HFFc6 (cell line): ENCODE measurements at places on chromosomes 3 and 15.
A peak's percentile ranks its signal among the peaks of the same experiment; 100 is the strongest.

DNA sequence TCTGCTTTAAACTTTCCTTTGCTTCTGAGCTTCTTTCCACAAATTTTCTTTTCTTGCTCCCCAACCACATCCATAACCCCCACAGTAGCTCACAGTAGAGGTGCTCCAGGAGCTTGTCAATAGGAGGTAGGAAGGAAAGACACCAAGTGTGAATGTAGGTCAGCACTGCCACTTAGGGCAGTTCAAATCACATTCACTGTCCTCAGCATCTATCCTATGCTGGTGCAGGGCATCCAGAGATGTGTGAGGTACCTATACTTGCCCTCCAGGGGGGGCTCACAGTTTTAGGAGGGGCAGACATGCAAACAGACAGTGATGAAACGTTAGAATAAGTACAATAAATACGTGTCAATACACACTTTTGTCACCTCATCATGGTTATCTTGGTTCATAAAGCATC, 1.5 kb upstream of the SPSB4 start:
- DNase-seq = no peak

DNA sequence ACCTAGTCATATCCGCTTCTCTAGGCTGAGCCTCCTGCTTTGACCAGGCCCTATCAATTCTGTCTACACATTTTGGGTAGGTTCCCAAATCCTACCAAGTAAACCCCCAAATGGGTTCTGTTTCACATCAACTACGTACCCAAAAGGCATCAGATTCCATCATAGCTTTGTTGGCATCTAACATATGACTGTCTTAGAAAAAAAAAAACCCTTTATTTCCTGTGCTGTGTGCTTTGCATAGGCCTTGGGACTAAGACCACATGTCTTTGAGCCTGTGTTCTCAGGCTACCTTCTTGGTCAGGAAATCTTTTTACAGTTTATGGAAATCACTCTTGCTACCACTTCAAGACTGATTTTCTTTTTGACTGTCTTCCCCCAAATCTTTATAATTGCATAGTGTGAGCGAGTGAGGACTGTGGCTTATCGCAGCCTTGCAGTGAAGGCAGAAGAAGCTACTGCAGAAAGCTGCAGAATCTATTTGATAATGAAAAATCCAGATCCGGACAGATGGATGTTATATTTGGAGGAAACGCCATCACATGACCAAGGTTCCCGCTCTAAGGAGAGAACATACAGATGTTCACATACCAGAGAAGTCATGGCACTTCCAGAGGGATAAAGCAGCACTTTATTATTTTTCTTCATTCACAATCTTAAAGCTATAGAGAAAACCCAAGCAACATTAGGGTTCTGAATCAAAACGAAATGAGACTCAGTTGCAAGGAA, 111.2 kb downstream of the EOMES start:
- no peak for DNase-seq

GRCh38 chr3:10609134-10609533, 103.7 kb upstream of the ATP2B2 start:
- DNase-seq = no peak

DNA sequence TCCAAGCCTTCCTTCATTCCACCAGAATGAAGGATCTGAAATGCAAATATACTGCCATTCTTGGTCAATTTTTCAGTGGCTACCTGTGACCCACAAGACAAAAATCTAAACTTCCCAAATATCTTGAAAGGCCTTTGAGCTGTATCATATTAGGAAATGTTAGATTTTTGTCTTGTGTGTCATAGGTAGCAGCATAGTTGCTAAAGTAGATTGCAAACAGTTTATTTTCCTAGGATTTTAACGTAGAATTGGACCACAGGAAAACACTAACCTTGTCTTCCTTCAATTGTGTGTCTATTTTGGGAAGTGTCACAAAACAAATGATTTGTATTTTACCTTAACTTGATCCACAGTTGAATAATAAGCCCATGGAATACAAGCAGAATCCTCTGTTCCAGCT, 42.4 kb downstream of the CP start:
- peak; percentile 51 for DNase-seq

DNA sequence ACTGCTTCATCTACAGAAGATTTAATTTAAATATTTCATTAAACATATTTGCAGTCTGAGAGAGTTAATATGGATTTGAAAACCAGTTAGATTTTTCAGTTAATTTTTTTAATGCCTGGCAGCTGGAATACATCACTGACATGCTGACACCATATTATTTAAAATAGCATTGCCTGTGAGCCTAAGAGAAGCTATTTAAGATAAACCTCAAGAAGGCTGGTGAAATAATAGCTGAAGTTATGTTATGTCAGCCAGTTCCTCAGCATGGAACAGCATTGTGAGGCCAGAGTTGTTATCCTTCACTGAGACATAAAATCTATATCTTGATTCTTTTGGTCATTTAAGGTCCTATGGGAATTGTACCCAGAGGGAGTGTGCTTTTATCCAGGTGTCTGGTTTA, 705.2 kb downstream of the NAALADL2 start:
- DNase-seq = no peak

- peak; percentile 5 for DNase-seq
Observed at GRCh38 chr3:79344876-79345871, 422.6 kb downstream of the ROBO1 start.

DNA sequence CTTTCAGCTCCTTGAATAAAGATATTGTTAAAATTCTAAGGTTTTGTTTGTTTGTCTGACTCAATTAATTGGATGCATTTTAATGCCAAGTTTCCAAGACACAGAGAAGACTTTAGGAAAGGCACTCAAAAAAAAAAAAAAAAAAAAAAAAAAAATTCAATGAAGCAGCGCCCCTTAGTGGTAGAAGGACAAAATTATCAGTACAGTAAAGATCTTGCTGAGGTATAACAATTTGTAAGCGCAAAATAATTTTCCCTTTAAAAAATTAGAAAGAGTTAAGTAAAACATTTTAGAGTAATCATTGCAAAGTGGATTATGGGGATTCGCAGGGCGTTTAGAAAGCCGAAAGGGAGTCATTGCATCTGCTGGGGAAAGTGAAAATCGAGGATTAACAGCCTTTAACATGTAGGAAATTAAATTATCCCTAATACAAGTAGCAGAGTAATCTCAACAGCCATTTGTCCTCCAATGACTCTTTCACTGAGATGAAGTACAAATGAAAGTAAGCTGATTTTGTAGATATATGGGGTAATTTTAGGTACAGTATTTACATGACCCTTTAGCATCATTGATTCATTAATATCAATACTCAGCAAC, 5.8 kb upstream of the DIS3L start:
- DNase-seq = no peak

GRCh38 chr15:91429973-91430372, 329.9 kb downstream of the SV2B start:
- DNase-seq = no peak

DNA sequence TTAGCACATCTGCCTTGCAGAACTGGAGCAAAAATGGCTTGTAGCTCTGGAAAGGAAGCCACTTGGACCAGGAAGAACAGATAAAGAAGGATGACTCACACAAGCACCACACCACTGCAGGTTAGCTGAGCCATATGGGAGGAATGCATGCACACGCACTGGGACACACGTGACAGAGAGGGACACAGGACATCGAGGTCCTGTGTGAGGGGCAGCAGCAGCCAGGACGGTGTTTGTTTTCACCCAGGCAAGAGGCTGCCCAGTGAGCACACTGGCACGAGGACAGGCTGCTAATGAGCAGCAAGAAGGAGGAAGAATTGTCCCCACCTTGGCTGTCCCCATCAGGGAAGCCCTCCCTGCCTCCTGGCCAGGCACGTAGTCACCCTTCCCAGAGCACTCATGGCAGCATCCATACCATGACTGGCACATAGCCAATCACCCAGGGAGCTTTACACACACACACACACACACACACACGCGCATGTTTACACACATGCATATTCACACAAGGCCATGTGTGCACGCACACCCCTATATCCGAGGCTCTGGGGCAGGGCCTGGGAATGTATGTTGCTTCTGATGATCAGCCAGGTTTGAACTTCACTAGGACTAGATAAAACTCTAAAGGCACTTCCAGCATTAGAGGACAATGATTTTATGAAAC, 24.0 kb upstream of the SPTBN5 start:
- peak; percentile 70 for DNase-seq

GRCh38 chr3:88038566-88038965, 20.2 kb downstream of the CGGBP1 start:
- DNase-seq = peak; percentile 82

GRCh38 chr3:174951498-174952005, 92.4 kb downstream of the NAALADL2 start:
- DNase-seq = no peak

- no peak for DNase-seq
Observed at GRCh38 chr3:34180532-34180931, 382.1 kb downstream of the PDCD6IP start.

- DNase-seq = no peak
Observed at GRCh38 chr3:123657568-123657967, 72.7 kb upstream of the HACD2 start.

GRCh38 chr3:185960522-185961288, 22.9 kb upstream of the TRA2B start:
- DNase-seq = no peak

DNA sequence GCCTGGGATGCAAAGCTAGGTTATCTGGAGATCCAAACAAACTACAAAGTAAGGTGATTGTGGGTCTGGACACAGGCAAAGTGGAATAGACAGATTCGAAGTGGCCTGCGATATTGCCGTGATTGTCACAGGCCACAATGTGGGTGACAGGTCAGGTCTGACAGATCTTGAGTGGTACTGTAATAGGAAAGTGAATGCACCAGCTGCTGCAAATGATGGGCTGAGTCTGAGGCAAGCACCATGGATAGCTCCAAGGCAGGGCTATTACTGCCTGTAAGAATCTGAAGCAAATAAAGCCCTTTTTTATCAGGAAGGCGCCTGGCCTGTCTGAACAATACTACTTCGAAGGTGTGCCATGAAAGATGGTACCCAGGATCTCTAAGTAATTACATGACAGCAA, 10.0 kb downstream of the ARMC8 start:
- peak; percentile 8 for DNase-seq

DNA sequence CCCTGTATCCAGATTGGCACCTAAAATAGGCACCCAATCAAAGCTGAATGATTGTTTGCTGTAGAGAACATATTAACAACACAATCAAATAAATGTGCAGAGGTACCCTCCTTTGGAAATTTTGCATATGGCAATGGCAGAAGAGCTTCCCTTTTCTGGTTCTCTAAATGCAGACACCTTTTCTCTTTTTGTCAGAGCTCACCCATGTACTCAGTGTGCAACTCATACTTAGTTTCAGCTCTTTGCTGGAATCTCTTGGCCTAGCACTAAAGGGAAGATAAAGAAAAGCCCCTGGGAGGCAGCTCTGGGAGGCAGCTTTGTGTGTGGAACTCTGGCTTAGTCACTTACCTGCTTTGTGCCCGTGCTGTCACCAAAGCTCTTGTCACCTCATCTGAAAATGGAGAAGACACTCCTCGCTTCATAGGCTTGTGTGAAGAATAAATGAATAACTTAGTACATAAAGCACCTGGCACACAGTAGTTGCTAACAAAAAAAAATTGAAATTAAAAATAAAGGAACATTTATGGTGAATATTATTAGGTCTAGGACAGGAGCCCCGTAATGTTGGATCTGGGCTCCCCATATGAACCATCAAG, 28.8 kb downstream of the ST6GAL1 start:
- DNase-seq = no peak

DNA sequence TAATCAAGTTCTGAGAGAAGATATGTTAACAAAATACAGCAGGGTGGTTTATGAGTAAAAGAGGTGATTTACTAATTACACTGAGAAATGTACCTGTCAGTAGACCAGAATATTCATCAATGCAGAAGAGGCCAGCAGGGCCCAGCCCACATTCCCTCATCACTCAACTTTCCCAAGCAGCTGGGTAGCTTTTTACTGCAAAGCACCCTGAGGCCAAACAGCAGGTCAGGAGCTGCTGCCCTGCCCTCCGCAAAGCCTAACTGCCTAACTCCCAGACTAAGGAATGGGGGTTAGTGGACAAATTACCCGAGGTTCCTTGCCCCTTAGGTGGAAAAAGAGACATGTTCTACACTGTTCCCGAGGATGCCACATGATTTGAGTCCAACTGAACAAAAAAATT, 108.2 kb downstream of the TBL1XR1 start:
- DNase-seq = no peak

DNA sequence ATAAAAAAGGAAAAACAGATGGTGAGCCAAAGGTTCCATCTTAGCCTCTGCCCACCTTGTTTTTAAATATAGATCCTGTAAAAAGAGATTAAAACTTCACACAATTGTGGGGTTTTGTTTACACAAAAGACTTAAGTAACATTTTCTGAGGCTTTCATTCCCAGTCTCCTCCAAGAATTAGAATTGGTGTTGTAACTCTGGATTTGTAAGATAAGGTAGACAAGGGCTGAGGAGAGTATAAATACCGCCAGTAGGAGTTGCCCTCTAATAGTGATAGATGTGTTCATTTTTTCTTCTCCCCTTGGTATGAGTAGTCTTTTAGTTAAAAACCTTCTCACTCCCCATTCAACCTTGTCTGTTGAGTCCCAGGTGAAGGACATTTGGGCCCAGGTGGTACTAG, 8.5 kb downstream of the MINDY2 start:
- DNase-seq = no peak

- DNase-seq = no peak
Observed at GRCh38 chr15:45347033-45347432, 31.3 kb downstream of the GATM start.

DNA sequence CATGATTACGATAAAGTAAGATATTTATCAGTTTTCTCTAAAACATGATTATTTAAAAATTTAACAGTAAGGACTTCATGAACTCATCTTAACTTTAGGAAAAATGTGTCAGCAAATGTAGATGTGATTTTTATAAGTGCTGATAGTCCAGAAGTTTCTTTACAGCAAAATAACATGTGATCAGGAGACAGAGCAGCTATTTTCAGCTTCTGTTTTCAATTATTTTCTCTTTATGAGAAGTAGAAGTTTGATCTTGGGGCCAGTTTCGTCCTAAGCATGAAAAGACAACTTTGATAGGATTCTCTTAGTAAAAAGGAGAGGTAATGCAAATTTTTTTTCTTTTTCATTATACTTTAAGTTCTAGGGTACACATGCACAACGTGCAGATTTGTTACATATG, 96.5 kb upstream of the TSPAN3 start:
- no peak for DNase-seq
